ENCODE measurements at places on chromosomes 3 and 15.

DNA sequence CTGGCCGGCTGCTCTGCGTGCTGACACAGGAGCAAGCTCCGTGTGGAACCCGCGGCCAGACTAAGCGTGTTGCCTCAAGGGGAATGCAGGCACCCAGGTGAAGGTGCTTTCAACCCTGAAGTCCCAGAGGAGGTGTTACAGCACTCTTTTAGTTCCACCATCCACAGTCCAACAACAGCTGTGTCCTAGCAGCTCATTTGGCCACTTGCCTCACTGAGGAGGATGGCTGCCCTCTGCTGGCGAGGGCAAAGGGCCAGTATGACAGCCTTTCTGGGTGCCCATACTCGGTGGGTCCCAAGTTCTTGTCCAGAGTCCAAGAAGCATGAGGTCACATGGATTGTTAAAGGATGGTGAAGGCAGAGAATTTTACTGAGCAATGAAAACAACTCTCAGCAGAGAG lies 87.8 kb downstream of the C3orf85 start:
- DNase-seq = no peak

GRCh38 chr3:45612918-45613602 lies 18.5 kb downstream of the LIMD1 start:
- no peak for DNase-seq

DNA sequence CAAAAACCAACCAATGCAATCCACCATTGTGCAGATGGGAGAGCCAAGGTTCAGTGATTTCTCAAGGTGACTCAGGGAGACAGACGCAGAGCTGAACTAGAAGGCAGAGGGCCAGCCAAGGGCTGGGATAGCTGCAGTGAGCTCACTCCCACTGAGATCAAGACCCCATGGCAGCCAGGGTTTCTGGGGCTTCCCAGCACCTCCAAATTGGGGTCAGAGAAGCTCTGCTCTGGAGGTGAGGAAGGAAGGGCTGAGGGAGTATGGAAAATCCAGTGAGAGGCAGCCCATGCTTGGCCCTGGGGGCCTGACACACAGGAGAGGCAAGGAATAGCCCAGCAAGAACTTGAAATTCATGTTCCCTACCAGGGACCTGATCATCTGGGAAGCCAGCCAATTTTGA lies 61.0 kb downstream of the ISG20 start:
- DNase-seq = no peak

DNA sequence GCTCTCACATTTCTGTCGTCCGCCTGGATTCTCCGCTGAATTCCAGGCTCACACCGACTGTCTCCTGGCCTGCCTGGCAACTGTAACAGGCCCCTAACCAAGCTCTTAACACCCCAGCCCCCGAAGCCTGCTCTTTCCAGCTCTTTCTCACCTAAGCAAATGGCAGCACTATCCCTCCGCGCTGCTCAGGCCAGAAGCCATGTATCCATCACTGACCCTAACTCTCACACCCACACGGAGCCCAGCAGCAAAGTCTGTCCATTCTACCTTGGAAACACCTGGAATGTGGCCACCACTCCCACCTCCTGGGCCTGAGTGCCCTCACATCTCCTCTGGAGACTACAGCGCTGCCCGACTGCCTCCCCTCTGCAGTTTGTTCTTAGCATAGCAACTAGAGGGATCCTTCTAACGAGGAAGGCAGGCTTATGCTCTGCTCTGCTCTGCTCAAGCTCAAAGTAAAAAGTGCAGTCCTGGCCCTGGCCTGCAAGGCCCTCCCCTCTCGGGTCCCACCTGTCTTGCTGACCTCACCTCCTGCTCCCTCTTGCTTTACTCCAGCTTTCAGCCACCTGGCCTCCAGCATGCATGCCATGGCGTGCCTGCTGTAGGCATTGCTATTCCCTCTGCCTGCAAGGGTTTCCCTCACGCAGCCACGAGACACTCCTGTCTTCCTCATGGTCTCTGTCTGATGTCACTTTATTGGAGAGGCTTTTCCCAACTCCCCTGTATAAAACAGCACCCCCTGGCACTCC lies 27.2 kb downstream of the FEM1B start:
- DNase-seq = no peak

DNA sequence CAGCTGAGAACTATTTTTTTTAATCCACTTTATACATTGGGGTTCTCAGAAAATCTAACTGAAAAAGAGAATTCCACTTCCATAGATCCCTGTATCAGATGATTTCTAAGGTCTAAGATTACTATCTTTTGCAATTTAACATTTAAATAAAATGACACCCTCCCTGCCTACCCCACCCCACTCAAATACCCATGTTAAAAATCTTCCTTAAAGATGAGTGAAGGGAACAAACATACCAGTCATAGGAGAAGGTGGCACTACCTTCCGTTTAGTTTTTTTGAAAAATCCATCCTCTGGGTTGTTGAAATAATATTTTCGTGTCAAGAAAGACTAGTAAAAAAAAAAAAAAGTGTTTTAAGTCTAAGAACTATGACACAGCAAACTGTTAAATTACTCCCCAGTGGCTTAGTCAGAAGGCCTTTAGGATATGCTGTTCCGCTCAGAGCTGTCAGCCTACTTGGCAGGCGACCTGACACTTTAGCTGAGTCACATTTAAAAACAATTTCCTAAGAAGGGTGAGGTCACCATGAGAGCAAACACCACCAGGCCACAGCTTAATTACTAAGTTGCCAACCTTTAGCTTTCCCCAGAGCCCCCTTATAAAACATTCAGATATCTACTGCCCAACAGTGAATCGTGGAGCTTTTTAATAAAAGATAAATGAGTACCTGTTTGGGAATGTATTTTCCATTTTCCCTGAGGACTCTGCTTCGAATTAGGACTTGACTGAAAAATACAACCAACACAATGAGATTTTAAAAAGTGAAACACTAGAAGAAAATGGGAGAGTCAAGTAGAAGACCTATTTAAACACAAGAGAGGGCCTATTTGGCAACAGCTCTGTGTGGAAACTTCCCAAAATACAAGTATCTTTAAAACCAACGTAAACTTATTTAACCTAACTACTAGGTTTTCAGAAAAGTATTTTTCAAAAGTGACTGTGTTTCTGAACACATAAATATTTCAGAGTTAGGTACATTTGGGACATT lies 9.6 kb downstream of the EMC3 start:
- peak; percentile 10 for DNase-seq

- no peak for DNase-seq
Observed at GRCh38 chr15:70049701-70050301, 47.9 kb downstream of the TLE3 start.

GRCh38 chr3:160162440-160162839 lies 62.8 kb upstream of the C3orf80 start:
- no peak for DNase-seq

- no peak for DNase-seq
Observed at GRCh38 chr15:92681141-92681631, 25.6 kb upstream of the FAM174B start.

GRCh38 chr15:73994413-73994883 lies at the start of gene PML:
TSS of gene PML (plus strand) at chr15:73994716. CDS start at chr15:73994813, 97 bp downstream.
- DNase-seq = peak; percentile 88

DNA sequence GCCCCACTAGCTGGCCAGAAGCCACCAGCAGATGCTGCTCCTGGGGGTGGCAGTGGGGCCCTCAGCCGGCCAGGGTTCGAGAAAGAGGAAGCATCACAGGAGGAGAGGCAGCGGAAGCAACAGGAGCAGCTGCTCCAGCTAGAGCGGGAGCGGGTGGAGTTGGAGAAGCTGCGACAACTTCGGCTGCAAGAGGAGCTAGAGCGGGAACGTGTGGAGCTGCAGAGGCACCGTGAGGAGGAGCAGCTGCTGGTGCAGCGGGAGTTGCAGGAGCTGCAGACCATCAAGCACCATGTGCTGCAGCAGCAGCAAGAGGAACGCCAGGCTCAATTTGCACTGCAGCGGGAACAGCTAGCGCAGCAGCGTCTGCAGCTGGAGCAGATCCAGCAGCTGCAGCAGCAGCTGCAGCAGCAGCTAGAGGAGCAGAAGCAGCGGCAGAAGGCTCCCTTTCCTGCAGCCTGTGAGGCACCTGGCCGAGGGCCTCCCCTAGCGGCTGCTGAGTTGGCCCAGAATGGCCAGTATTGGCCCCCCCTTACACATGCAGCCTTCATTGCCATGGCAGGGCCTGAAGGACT lies 17.5 kb upstream of the APEH start:
- no peak for DNase-seq

DNA sequence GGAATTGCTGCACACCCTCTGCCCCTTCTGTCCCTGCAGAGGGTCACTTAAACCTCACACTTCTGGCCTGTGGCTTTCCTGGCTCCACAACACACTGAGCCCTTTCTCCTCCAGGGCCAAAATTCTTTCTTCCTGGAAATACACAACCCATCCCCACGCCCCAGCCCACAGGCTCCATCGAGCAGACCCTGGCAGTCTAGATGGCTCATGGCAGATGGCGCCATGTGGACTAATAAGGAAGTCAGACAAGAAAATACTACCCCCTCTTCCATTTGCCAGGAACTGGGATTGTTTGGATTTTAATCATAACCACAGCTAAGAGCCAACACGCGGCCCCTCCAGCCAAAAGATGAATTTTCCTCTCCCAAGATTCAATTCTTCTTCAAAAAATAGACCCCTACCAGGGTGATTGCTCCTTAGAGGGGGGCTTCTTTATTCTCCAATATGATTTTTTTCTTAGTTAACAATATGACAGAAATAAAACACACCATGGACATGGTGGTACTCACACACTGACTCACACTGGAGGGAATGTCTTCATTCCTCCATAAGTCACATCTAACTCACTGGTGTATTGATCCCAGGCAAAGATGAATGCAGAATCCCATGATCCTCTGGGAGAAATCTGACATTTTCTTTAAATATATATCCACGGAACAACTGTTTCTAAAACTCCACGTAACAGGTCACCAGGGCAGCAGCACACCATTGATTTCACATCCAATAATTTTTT lies 111.5 kb downstream of the NTRK3 start:
- no peak for DNase-seq

GRCh38 chr3:52056521-52056967 lies at the start of gene DUSP7:
TSS of gene DUSP7 (minus strand) at chr3:52056571. CDS start at chr3:52056366, 205 bp downstream.
- peak; percentile 64 for DNase-seq

DNA sequence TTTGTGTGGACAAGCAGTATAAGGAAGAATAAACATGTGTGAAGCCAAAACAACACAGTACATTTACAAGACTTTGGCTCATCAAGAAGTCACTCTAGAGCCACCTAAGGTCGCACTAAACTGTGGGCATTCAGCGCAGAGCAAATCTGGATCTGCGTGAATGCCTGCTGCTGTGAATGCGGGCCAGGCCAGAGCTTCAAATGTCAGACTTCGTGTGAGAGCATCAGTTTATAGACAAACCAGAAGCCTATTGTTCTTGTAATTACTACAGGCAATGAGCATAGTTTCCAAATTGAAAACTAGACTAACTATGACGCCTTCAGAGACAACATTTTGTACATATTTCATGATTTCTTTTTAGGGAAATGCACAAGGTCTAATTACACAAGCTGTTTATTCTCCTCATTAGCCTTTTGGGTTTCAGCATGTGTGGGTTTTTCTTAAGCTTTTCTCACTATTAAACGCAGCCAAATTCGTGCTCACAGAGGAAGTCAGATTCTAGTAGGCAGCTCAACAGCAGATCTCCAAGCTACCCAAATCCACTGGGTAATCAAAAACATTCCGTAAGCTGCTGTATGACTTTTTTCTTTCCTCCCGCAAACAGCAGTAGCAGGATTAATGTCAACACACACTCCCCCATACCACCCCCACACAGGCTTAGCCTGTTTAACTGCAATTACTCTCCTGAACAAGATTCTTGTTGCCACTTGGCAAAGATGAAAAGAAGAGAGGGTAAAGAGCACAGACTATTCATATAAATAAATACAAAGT lies 84.5 kb upstream of the SETMAR start:
- DNase-seq = no peak

- no peak for DNase-seq
Observed at GRCh38 chr3:3264796-3265195, 85.3 kb upstream of the CRBN start.

DNA sequence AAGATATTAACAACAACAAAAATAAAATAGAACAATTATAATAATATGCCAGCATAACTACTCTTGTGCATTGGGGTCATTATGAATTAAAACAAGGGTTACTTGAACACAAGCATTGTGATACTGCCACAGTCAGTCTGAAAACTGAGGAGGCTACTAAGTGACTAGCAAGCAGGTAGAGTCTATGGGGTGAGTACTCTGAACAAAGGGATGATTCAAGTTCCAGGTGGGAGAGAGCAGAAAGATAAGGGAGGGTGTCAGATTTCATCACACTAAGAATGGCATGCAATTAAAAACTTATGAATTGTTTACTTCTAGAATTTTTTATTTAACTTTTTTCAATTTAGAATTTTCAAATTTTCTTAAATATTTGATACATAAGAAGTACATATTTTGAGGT lies 754.4 kb upstream of the GOLIM4 start:
- no peak for DNase-seq

- DNase-seq = no peak
Observed at GRCh38 chr15:70362886-70363285, 265.2 kb upstream of the TLE3 start.

DNA sequence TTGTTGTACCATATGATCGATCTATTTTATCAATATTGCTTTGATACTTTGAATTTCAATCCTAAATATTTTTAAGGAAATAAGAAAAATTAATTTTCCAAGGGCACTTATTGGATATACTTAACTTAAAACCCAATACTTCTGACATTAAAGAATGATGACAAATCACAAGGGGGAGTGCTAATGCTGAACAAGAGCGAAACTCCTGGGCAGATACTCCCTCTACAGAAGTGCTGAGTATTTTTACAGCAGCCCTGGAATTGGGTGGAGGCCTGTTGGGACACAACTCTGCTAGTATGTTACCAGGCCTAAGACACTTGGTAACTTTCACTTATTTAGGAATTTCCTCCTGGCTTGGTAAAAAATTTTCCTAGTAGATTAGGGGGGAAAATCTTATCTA lies 46.2 kb downstream of the DENND6A start:
- DNase-seq = no peak

GRCh38 chr3:32447865-32448400 lies 54.7 kb downstream of the CMTM6 start:
- DNase-seq = no peak

DNA sequence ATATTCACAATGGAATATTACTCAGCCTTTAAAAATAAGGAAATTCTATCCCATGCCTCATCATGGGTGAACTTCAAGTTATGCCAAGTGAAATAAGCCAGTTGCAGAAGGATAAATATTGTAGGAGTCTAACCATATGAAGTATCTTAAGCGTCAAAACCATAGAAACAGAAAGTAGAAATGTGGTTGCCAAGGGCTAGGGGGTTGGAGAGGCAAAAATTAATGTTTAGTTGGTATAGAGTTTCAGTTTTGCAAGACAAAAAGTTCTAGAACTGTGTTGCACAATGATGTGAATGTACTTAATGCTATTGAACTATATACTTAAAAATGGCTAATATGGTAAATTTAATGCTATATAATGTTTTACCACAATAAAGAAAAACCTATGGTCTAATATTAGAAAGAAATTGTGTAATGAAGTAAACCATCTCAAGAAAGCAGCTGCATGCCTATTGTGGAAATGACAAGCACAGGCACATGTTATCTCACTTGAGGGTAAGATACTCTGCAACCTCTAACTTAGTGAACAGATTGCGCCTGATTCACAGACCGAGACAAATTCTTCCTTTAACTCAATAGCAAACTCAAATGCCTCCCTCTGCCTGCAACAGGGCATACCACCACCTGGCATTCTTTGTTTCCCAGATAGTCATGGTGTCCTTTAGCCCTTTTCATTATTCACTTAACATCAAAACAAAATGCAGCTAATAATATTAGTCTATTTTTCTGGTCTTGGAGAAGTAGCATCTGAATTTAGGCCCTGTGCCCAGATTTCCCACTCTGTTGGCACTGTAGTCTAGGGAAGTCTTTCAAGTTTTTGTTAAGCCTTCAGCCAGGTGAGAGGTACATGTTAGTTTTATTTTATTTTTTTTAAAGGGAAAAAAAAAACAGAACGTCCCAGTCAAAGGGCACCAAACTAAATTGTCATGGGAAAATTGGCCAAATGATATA lies 80.2 kb upstream of the ACP3 start:
- DNase-seq = no peak
